T-helper 1 cell treated with Interleukin-12 subunit alpha and Interleukin-12 subunit beta and Interleukin-4 antibody, amounts not matched to agents 30 ng/mL and 1 ng/mL, for 36 hours (primary cell): ENCODE measurements at places on chromosomes 3 and 15. TPM values are rescaled to one million over a fixed set of nuclear protein-coding genes. Genes with fewer than 3 reads are reported as not detected.

SPINK8 gene
- total RNA-seq: not detected in 2 replicates

CADM2 gene
- not detected in 2 replicates for total RNA-seq

FBXL22 gene
- total RNA-seq: 0.47 and 1.1 TPM in 2 replicates

WNT5A gene
- total RNA-seq: not detected in 2 replicates

APOD gene
- 1.4 and 2.5 TPM in 2 replicates for total RNA-seq

PCOLCE2 gene
- 0.27 TPM in 1 of 2 replicates, not detected in the other for total RNA-seq

ATP10A gene
- 51.9 and 60.2 TPM in 2 replicates for total RNA-seq

SOX14 gene
- not detected in 2 replicates for total RNA-seq

ASB14 gene
- not detected in 2 replicates for total RNA-seq

TMEM158 gene
- total RNA-seq: 0.15 TPM in 1 of 2 replicates, not detected in the other

CPNE9 gene
- total RNA-seq: 0.22 and 0.59 TPM in 2 replicates

ARIH2 gene
- total RNA-seq: 128 and 137 TPM in 2 replicates

HTR3E gene
- total RNA-seq: not detected in 2 replicates

RETNLB gene
- not detected in 2 replicates for total RNA-seq

PRSS50 gene
- not detected in 2 replicates for total RNA-seq

IGF2BP2 gene
- total RNA-seq: 0.29 and 0.80 TPM in 2 replicates

OR5AC2 gene
- not detected in 2 replicates for total RNA-seq

SERINC4 gene
- total RNA-seq: 0.17 and 0.41 TPM in 2 replicates

DUOXA1 gene
- total RNA-seq: 0.42 TPM in 1 of 2 replicates, not detected in the other

HRH1 gene
- total RNA-seq: 0.12 and 0.17 TPM in 2 replicates

GOLGA6L4 gene
- 1.2 and 1.3 TPM in 2 replicates for total RNA-seq

SERPINI2 gene
- total RNA-seq: not detected in 2 replicates

WNT7A gene
- 0.20 and 0.44 TPM in 2 replicates for total RNA-seq

LMOD3 gene
- not detected in 2 replicates for total RNA-seq

NR2E3 gene
- not detected in 2 replicates for total RNA-seq

TEX55 gene
- not detected in 2 replicates for total RNA-seq

PPP1R14D gene
- not detected in 2 replicates for total RNA-seq

GDPGP1 gene
- 17.9 and 19.3 TPM in 2 replicates for total RNA-seq

PPARG gene
- total RNA-seq: 0.91 and 0.95 TPM in 2 replicates

ADGRG7 gene
- not detected in 2 replicates for total RNA-seq

ITIH1 gene
- total RNA-seq: not detected in 2 replicates

CLDN16 gene
- total RNA-seq: not detected in 2 replicates

CORO2B gene
- total RNA-seq: not detected in 2 replicates

TRIM59 gene
- total RNA-seq: 45.1 and 47.3 TPM in 2 replicates

SLC51B gene
- not detected in 2 replicates for total RNA-seq

CFAP91 gene
- 0.17 and 0.20 TPM in 2 replicates for total RNA-seq

CA12 gene
- not detected in 2 replicates for total RNA-seq

PATL2 gene
- total RNA-seq: 60.5 and 62.1 TPM in 2 replicates

PRTG gene
- not detected in 2 replicates for total RNA-seq

GASK1A gene
- total RNA-seq: not detected in 2 replicates

GOLGA8G gene
- total RNA-seq: not detected in 2 replicates

ACTR8 gene
- total RNA-seq: 46.1 and 47.3 TPM in 2 replicates

CFAP92 gene
- total RNA-seq: not detected in 2 replicates

C2CD4A gene
- total RNA-seq: not detected in 2 replicates

CLEC3B gene
- 1.0 TPM in 1 of 2 replicates, not detected in the other for total RNA-seq

ADAMTS9 gene
- total RNA-seq: not detected in 2 replicates

OR5K2 gene
- not detected in 2 replicates for total RNA-seq

CLDN18 gene
- not detected in 2 replicates for total RNA-seq

ARPP19 gene
- 181 and 197 TPM in 2 replicates for total RNA-seq

MB21D2 gene
- 32.3 and 33.0 TPM in 2 replicates for total RNA-seq

CACNA1D gene
- total RNA-seq: 0.41 and 1.3 TPM in 2 replicates

CPLX3 gene
- total RNA-seq: 0.91 and 1.4 TPM in 2 replicates

PRRT3 gene
- total RNA-seq: 10.6 and 13.4 TPM in 2 replicates

SLC28A2 gene
- total RNA-seq: not detected in 2 replicates

CCDC39 gene
- not detected in 2 replicates for total RNA-seq

SLC51A gene
- not detected in 2 replicates for total RNA-seq

CD276 gene
- 5.1 and 5.6 TPM in 2 replicates for total RNA-seq

TMEM207 gene
- not detected in 2 replicates for total RNA-seq
